ENCODE measurements at places on chromosomes 6 and 20.

- no peak for DNase-seq
Measured at GRCh38 chr6:36685926-36686667, 7.6 kb downstream of the CDKN1A start.

DNA sequence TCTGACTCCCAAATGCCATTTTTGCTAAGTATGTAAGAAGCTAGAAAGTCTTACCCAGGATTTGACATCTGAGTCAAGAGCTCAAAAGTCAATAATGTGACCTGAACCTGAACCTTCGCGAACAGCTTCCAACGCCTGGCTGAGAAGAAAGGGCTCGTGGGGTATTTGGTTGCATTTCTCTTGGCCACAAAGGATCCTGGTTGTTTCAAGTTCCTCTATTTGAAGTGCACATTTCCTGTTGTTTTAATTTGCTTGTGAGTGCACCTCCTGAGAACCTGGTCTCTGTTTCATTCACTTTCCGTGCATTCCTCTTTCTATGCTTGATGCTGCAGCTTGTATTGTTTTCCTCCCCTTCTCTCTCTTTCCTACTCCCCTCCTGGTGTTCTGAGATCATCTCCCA, 212.5 kb downstream of the FOXA2 start:
- DNase-seq = no peak

DNA sequence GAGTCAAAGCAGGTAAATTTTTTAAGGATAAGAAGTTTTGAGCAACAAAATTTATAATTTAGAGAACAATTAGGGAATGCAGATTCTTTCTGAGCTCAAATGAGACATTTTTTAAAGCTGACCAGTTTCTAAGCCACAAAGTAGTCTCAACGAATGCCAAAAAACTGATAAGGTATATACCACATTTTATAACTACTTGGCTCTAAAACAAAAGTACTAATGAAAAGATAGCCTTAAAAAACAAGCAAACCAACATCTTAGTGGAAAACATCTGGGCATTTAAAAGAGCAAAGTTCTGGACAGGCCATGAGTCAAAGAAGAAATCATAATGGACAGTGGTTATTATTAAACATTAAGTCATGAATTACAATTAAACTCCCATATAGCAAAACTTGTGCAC, 23.2 kb upstream of the RNF146 start:
- DNase-seq = no peak

GRCh38 chr20:8076306-8077136, 55.5 kb upstream of the PLCB1 start:
- DNase-seq = no peak

DNA sequence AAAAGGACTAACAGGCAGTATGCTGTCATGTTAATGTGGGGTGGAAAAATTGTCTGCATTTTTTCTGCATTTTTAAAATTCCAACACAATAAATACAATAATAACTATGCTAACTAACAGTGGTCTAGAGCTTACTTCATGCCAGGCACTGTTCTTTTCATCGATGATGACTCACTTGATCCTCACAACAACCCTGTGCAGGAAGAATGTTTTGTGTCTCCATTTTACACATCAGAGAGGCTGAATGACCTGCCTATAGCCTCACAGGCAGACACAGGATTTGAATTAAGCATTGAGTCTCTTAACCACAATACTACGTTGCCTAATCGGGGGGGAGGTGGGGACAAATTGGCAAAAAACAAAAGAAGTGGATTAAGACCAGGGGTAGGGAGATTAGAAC, 26.9 kb upstream of the FANCE start:
- DNase-seq = no peak

DNA sequence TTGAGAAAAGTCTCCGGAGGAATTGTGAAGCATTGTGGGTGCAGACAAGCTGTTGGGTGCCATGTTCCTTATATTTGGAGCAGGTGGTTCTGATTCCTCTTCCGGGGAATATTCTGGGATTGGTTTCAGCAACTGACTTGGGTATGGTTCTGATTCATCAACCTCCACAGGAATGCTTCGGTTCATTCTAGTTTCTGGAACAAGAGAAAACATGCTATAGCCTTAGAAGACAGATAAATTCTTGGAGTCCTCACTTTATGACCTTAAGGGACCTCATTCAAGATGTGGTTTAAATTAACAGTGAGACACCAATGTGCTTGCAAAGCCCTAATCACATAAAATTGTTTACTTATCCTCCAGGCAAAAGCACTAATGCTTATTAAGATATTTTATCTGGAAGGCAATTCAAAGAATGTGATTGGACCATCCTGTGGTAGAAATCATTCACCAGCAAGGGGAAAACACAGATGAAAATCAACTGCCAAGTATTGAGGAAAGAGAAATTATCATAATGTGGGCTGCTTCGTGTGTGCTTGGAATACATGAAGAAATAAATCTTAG, 13.7 kb downstream of the TRAF3IP2 start:
- no peak for DNase-seq

GRCh38 chr6:137552146-137552545, 58.0 kb upstream of the OLIG3 start:
- DNase-seq = no peak

GRCh38 chr6:71463061-71463460, 174.4 kb downstream of the OGFRL1 start:
- DNase-seq = no peak

DNA sequence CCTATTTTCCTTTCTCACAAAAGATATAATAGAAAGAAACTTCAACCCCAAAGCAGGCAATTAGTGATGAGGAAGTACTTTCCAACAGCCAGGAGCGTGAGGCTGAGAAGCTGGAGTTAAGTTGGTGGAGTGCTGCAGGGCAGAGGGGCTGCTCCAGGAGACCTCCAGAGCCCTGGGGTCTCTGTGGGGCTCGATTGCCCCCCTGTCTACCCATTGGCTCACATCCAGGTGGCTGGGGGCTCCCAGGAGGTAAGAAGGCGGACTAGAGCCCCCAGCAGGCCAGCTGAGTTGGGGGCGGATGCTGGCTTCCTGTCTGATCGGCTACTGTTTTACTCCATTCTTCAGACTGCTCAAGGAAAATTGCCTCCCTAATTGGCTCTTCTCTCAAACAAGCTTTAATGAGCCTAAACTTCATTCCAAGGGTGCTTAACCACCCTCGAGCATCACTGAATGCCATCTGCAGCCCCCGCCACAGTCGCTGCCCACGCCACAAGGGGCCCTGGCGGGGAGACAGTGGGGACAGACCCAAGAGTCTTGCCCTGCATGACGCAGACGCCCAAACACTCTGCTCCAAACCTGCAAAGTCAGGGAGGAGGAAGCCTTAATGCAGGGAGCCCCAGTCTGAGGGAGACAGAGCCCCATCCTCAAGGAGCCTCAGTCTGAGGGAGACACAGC, 78.6 kb downstream of the MDGA1 start:
- DNase-seq = no peak

DNA sequence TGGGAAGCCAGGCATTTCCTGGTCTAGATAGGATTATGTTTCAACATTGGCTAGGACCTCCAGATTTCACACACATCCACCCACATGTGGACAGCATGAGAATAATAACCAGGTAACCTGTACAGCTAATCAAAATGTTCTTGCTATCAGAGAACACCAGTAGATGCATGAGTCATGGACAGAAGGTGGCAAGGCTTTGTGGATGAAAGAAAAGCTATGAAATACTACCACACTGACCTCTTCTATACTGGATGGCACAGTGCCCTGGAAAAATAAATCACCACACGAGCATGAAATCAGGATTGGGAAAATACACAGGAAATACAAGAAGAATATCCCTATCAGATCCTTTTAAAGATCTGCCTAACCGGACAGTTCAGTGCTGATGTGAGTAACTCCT, 113.0 kb downstream of the GMDS start:
- no peak for DNase-seq

GRCh38 chr6:21500314-21501020, 93.1 kb upstream of the SOX4 start:
- no peak for DNase-seq

GRCh38 chr6:150194195-150194594, 51.4 kb downstream of the PPP1R14C start:
- no peak for DNase-seq

DNA sequence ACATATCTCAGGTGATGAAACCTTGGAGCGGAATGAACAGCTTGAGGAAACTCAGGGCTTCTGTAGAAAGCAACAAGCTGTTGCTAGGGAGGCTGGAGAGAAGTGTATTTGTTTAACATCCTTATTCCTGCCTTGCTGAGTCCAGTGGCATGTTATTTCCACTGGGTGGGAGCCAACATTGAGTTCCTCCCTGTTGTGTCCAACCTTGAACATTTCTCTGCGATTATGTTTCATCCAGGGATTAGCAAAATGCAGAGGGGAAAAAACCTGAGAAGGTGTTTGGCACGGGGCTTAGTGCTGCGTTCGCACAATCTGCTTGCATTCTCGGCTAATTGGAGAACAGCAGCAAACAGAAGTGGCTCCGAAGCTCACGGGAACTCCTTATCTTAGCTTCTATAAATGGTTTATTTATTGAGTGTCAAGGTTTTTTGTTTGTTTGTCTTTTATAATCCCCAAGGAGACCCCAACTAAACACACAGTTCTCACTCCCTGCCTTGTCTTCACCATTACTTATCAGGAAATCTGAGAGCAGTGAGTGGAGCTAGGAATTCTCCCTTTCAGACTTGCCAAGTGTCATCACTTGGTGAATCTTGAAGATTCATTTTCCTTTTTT, 412.8 kb downstream of the CDC5L start:
- DNase-seq = peak; percentile 78

DNA sequence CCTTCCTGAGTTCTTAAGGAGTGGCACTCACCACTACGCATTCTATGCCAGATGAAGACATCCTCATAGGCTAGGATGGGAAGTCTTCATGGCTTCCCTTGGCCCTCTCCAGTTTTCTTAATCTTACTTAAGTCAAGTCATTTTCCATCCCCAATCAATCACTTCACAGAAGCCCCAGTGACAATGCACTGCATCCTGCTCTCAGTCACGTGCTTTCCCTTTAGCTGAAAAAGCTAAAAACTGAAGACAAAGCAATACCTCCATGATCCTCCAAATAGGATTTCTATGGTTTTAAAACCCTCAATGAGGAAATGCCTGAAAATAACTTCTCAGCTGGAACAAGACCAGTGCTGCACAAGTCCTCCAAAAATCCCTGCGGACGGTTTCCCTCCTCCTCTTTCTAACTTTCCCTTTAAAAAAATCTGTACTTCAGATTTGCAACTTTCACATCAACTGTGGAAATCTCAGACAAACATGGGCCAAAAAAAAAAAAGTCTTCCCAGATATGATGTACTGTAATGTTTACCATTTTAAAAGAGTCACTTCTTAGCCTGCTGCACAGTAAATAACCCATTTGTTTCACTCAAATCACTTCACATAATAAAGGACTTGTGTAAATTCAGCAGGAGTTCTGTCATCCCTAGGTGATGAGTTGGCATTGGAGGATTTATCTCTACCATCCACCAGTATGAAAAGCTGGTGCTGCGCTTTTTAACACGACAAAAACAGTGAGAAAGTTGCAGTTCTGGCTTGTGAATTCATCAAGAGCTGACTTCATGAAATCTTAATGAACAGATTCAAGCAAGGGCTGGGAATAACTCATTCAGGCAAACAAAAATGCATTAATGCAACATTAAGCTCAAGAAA, 590.0 kb upstream of the NOX3 start:
- no peak for DNase-seq

GRCh38 chr20:51939259-51939585, 136.9 kb upstream of the SALL4 start:
- no peak for DNase-seq

GRCh38 chr6:11222385-11223277, 9.8 kb downstream of the NEDD9 start:
- no peak for DNase-seq

DNA sequence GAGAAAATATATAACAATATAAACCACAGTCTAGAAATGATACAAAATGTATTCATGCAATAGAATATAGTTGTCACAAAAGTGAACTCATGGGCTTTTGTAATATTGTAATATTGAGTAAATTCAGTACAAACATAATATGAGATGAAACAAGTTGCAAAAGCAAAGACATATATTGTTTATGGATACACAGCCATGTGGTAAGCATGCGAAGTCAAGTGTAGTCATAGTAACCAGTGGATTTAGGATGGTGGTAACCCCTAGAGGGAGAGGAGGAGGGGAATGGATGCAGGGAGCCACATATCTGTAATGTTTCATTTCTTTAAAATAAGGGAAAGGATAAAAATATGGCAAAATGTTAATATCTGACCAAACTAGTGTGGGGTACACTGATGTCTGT, 47.3 kb downstream of the ARMC2 start:
- DNase-seq = no peak

DNA sequence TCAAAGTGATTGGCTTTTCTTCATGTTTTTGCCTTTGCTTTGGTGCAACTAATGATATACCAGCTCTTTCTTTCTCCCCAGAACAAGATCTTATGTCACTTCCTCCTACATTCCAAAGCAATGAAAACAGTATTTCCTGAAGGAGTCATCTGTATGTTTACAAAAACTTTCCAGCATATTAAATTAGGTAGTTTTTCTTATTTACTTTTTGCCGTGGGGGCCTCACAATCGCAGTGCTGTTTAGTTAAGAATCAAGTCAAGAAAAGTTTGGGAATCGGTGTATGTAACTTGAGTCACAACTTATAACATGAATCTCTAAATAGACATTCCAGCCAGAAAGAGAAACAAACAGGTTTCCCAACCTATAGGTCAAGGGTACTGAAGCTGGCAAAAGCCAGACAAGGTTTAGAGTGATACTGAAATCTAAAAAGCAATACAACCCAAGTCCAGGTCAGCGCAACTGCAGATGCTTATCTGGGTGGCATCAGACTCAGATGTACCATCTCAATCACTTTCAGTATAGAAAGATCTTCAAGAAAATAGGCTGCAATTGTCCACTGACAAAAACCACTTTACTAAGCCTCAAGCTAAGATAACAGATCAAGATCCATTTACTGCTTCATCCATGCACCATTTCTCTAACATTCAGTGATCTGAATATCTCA, 63.6 kb downstream of the IPCEF1 start:
- no peak for DNase-seq

DNA sequence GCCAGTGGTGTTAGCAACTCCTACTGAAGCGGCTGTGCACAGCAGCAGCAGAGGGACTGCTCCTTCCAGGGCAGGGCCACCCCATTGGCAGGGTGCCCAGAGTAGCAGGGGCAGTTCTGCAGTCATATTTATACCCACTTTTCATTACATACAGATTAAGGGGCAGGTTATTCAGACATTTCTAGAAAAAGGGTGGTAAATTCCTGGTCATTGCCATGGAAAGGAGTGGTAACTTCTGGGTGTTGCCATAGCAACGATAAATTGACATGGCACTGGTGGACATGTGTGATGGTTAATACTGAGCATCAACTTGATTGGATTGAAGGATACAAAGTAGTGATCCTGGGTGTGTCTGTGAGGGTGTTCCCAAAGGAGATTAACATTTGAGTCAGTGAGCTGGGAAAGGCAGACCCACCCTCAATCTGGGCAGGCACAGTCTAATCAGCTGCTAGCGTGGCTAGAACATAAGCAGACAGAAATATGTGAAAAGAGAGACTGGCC, 45.0 kb downstream of the IYD start:
- no peak for DNase-seq

- DNase-seq = no peak
Measured at GRCh38 chr6:167045828-167046580, 46.8 kb downstream of the CEP43 start.
